AG08395 (cell line): ENCODE measurements at places on chromosomes 1 and 21.
A peak's percentile ranks its signal among the peaks of the same experiment; 100 is the strongest.

- DNase-seq, result no peak
These were observed 338.3 kb downstream of the NEGR1 start for GRCh38 chr1:71944006-71944405.

DNA sequence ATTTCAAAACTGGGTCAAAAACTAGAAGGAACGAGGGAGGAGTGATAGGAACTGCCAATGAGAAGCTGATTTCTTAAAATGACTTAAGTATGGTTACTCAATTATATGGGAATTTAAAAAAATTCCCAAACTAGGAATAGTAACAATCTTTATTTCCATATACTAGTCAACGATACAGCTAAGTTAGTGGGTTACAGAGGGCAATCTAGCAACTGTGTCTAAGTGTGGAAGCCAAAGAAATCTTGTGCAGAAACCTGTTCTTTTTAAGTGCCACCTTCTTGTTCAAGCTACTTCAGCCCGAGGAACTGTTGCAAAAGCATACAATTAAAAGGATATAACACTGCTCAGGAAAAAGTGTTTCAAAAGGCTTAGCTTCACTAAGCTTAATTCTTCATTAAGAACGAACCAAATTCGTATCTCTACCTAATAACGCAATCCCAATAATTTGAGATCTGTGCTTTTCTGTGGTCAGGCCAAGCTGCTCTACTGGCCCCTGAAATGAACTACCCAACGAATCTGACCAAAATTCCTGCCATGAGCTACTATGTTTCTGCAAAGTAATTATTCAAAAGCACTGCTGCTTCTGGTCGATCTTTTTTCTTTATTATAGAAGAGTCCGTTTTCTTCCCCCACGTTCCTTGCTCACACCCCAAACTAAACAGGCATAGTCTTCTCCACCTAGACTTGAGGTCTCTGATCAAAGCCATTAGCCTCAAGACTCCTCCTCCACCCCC lies 1.8 kb downstream of the USP24 start:
- no peak for DNase-seq

DNA sequence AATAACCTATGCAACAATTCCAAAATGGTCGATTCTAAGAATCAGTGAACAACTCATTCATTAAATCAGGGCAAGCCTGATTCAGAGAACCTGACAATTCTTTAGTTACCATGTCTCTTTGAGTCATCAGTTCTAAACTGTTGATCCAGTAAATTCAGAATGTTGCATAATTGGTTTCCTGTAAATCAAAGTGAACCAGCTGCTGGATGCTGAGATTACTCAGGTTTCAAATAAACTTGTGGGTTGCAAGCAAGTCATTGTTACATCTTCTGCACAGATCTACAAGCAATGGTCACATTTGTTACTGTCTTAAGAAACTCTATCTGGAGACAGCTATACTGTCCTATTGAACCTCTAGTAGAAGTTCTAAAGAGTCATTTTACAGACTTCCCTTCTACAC lies 16.5 kb downstream of the PLA2G2D start:
- DNase-seq, result peak; percentile 54

DNA sequence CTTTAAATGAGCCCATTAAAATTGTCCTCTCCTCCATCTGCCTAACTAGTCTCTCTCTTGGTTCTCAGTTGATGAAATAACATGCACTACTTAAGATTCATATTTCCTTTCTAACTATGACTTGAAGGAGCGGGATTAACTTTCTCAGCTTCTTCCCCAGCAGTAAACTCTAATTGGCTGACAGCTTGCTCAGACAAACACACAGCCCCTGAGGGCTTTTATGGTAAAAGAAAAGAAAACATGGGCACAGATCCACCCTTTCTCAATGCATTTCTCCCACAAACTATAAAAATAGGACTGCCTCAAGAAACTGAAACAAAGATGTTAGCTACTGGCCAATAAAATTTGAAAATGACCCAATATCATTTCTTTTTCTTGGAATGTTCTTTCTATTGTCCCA lies 703.1 kb downstream of the ADGRL2 start:
- no peak for DNase-seq

GRCh38 chr1:98103617-98104285 lies 182.9 kb upstream of the DPYD start:
- no peak for DNase-seq

DNA sequence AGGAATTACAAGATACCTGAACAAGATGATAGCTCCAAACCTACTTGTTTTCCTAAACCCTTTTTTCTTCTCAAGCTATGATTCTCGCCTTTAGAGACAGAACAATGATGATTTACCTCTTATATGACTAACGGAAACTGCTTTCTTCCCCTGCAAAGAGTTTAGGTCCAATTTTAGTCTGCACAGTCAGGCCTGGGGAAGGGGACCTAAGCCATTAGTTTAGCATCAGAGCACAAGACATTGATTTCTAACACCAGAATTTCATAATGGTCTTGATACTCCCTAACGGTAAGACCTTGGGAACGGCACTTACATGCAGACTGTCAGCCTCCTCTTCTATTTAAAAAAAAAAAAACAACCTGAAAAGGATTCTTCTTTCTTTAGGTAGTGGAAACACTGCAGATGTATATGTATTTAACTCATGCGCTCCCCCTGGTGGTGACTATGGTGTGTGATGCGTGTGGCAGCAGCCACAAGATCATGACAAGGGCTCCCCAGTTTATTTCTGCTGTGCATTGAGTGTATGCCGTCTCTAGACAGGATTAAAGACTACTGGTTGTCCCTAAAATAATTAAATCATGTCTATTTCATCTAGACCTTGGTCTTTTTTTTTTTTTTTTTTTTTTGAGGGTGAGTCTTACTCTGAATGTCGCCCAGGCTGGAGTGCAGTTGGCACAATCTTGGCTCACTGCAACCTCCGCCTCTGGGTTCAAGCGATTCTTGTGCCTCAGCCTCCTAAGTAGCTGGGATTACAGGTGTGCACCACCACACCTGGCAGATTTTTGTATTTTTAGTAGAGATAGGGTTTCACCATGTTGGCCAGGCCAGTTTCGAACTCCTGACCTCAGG lies 37.3 kb upstream of the TMEM222 start:
- DNase-seq, result peak; percentile 88

- DNase-seq, result peak; percentile 47
These were observed 60.6 kb downstream of the PTPRC start for GRCh38 chr1:198699167-198700015.

DNA sequence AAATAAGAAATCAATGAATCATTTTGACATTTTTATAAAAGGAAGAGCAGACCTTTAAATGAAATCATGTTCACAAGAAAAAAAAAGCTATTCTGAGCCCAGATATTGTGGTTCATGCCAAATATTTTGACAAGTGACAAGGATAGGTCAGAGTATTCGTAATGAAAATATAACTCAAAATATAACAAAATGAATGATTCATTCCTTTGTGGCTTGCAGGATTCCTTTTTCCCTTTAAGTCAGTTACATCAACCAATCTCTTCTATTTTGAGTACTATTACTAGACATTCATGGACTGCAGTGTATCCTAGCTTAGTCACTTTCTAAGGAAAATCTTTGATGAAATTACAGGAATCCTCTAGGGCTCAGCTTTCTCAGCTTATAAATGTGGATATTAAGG lies 188.7 kb downstream of the COL11A1 start:
- peak; percentile 18 for DNase-seq

DNA sequence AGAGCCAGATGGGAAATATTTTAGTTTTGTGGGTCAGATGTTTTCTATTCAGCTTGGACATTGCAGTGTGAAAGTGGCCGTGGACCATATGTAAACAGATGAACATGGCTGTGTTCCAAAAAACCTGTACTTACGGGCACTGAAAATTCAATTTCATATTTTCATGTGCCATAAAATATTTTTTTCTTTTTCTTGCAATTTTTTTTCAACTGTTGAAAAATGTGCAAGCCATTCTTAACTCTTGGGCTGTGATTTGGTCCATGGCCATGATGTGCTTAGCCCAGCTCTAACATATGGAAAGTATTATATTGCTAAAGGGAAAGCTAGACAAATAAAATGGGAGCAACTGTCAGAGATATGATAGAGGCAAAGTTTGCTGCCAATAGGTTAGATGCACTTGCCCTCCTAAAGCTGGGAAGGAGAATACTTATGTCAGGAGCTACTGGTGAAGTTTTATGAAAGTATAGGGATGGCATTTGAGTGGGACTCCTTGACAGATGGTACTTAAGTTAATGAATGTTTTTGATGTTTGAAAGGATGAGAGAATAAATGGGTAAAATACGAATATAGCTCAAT lies 240.3 kb downstream of the RYR2 start:
- DNase-seq, result no peak

GRCh38 chr1:47181955-47182675 lies 7.7 kb downstream of the PDZK1IP1 start:
- no peak for DNase-seq
